HEK293T (cell line): ENCODE measurements at places on chromosomes 11 and 22.

GRCh38 chr11:5620651-5621521 lies 3.9 kb upstream of the TRIM34 start:
- DNase-seq, result no peak

DNA sequence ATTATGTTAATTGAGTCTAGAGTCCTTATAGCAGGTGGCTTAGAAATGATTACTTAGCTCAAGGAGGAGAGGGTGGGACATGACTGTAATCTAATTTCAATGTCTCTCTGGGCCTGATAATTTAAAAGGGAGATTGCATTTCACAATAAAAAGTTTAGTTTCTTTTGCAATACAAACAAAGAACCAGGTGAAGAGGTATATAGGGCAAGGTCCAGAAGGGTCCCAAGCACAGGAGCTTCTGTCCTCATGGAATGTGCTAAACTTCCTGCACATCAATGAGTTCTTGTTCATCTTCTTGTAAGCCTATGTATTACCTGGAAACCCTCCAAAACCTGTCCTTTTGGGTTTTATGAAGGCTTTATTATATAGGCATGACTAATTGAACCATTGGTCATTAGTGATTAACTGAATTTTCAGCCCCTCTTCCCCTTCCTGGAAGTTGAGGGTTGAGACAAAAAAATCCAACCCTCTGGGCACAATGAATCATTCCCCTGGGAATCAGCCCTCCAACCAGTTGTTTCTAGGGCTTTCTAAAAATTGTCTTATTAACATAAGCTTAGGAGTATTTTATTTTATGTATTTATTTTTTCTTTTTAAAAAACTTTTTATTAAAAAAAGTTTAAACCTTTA lies 37.6 kb downstream of the MS4A2 start:
- DNase-seq, result no peak

DNA sequence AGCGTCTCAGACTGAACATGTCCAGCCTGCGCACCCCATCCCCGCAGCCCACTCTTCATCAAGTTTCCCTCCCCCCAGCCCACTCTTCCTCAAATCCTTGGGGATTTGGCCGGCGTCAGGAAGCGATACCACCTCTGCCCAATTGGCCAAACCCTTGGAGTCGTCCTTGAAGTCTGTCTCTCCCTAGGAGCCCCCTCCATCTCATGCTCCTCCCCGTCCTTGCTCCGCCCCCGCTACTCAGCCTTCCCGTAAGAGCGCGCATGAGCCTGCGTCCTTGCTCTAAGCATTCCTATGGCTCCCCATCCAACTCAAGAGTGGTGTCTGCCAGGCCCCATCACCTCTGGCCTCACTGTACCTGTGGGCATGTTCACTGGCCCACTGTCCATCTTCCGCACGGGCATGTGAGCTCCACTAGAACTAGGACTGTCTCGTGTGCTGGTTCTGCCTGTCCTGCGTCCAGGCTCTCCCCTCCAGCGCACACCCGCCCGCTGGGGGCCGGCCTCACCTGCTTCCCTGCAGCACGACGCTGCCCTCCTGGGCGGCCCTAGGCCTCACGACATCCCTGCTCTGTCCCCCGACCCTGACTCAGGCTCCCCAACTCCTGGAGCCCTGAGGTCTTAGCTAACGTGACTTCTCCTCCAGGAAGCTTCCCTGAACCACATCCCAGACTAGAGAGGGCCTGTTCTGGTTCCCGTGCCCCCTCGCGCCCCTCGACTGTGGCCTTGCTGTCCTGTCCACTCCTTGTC lies 30.5 kb upstream of the TTLL12 start:
- DNase-seq, result no peak

DNA sequence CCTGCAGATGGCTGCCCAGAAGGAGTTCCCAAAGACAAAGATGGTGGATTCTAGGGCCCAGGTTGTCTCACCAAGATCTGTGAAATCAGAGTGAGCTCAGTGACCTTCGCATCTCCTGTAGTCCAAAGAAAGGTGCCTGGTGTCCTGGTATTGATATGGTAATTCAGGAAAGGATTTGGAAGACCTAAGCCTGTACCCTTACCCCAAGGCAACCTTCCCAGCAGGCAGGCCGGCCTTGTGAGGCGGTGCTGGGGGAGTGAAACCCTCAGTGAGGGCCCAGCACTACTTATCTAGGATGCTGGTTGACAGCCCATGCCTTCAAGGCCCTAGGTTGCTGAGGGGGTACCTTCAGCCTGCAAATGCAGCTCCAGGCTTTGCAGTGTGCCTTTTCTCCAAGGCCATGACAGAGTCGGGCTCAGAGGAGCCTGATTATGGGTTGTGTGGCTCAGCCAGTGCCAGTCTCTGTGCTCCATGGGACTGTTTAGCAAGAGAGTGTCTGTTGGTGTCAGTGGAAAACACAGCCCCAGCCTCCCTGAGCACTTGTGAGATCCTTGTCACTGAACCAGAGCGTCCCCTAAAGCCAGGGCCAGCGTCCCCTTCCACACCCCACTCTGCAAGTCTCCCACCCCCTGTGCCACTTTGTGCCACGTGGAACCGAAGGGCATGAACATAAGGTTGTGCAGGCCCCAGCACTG lies 72.8 kb upstream of the MYOD1 start:
- no peak for DNase-seq

DNA sequence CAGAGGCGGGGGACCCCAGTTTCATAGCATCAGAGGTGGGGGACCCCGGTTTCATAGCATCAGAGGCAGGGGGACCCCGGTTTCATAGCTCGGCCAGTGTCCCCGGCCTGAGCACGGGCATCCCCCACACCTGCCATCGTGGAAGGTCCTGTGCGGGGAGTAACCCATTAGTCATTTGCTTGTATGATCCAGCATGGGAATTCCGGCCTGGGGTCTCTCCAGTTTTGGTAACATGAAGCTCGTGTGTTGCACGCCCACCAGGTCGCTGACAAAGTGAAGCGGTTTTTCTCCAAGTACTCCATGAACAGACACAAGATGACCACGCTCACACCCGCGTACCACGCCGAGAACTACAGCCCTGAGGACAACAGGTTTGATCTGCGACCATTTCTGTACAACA lies 29.0 kb upstream of the KRTAP5-7 start:
- no peak for DNase-seq

- no peak for DNase-seq
Measured at GRCh38 chr11:1113405-1114201, 38.9 kb downstream of the MUC2 start.

- no peak for DNase-seq
Measured at GRCh38 chr11:96111308-96111707, 187.4 kb upstream of the MTMR2 start.

DNA sequence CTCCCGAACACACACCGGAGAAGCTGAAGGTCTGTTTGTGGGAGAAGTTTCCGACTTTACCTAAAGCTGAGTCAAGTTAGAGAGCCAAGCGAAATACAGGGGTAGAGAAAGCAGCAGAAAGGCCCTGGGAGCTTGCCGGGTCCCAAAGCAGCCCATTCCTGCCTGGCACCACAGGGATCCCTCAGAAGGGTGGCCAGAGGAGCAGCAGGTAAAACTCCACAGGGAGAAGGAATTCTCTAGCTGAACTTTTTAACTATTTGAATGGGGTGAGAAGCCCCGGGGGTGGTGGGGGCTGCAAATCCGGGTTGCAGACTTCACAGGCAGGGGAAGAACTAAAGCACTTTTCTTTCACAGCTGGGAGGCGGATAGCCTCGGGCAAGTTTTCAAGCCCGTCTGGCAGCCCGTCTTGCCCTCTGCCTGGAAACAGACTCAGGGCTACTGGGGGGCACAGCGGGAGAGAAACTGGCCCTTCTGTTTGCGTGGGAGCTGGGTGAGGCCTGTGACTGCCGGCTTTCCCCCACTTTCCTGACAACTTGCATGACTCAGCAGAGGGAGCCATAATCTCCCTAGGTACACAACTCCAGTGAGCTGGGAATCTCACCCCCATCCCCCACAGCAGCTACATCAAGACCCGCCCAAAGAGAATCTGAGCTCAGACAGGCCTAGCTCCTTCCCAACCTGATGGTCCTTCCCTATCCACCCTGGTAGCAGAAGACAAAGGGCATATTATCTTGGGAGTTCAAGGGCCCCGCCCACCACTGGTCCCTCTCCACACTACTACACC lies 311.0 kb downstream of the SBF2 start:
- DNase-seq, result no peak

DNA sequence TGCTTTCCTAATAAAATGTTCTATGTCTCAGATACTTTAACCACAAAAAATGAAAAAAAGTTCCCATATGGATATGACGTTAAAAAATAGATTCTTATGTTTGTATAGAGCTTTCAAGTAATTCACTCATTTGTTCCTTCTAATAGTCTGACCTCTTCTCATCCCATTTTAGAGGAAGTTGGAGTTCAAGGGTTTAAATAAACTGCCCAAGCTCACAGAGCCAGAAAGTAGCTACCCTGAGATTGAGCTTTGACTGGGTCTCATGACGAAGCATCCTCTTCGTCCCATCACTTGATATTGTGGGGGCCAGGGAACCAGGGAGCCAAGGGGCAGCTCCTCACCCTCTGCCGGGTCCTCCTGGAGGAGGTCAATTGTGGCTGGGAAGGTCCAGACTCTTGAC lies 116.3 kb downstream of the CCDC81 start:
- no peak for DNase-seq

- DNase-seq, result no peak
Measured at GRCh38 chr22:27709919-27710675, 91.5 kb downstream of the MN1 start.

GRCh38 chr22:46801331-46801811 lies 38.9 kb downstream of the TBC1D22A start:
- DNase-seq, result no peak

GRCh38 chr11:720642-721246 lies 14.7 kb downstream of the EPS8L2 start:
- no peak for DNase-seq

- DNase-seq, result no peak
Measured at GRCh38 chr11:124942466-124943253, 6.8 kb upstream of the HEPACAM start.

- no peak for DNase-seq
Measured at GRCh38 chr11:827146-827896, 398 bp upstream of the CRACR2B start.
